ENCODE measurements at places on chromosomes 12 and 14.
A peak's percentile ranks its signal among the peaks of the same experiment; 100 is the strongest.

DNA sequence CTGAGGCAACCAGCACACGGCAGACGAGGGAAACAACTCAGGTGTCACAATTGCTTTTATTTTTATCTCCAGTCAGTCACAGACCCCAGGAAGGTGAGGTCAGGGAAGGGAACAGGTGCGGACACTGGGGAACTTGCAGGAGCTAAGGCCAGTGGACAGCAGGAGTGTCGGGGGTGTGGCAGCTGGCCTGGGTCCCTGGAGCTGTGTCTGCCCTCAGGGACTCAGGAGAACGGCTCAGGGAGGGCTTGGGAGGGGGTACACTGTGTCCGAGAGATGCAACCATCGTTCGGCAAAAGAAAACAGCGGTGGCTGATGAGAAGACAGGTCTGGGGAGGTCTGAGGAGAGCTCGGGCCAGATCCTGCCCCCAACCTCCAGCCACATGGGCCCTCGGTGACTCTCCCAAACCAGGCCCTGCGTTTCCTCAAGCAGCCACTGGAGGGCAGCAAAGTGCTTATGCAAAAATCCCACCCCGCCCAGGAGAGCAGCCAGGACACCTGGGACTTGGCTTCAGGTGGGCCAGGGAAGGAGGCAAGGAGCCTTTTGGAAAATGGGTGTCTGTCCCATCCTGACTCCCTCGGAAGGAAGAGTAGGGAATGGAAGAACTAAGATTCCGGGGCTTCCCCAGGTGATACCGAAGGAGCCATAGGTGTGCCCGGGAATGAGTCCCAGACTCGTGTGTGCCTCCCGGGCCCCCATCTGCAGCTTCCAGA, 24.1 kb upstream of the BCDIN3D start:
- DNase-seq: peak; percentile 19

- peak; percentile 40 for DNase-seq
Measured at GRCh38 chr12:56521590-56522371, at the start of gene RBMS2. TSS of gene RBMS2 (plus strand) at chr12:56521820. CDS start at chr12:56522024, 204 bp downstream.

GRCh38 chr12:95417372-95417771, 56.6 kb upstream of the METAP2 start:
- DNase-seq: no peak

DNA sequence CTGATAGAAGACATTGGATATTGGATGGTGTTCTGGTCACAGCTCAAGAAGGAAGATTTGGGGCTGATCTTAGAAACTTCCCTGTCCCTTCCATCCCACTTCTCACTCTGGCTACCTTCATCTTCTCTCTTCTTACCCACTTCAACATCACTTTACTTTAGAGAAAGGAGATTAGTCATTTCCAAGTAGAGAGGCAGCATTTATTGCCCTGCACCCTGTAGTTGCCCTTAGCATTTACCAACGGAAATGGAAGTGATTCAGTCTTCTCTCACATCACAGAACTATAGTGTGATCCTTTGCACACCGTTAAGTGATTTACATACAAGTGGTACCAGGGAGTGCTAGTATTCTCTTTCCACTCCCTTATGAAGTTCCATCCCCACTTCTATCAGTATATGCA, 52.4 kb downstream of the PHLDA1 start:
- no peak for DNase-seq

DNA sequence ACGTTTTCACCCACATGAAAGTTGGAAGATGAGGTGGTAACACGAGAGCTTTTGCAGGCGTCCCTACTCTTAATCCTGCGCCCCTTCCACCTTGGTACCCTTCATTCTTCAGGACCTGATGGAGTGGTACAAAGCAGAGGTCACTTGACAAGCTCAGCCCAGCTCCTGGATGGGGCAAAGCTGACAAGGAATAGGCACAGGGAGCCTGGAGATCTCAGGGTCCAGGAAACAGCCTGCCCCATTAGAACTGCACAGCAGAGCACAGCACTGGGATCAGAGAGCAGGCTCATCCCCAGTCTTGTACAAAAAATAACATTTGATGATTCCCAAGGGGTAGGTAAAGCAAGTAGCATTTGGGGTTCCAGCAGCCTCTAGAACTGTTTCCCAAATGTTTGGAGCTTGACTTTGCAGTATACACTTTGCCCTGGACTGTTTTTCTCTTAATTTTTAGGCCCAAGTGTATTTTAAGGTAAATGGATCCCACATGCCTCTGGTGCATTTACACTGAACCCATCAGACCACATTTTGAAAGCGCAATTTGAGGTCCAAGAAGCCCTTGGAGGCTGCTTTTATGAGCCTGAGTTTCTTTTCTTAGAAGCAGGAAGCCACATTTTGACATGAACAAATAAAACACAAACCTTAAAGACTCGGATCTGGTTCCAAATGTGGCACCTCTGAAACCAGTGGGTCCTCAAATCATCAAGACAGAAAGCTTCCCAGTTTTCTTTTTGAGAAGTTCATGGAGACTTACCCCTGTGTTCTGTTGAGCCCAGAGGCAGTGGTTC, 633 bp downstream of the TC2N start:
- no peak for DNase-seq

GRCh38 chr14:75147423-75148071, 20.7 kb upstream of the NEK9 start:
- DNase-seq: peak; percentile 89

Data from occipital lobe (tissue), 3 donors.